OCI-M1 (cell line): ENCODE measurements at places on chromosomes 2 and 18.

DNA sequence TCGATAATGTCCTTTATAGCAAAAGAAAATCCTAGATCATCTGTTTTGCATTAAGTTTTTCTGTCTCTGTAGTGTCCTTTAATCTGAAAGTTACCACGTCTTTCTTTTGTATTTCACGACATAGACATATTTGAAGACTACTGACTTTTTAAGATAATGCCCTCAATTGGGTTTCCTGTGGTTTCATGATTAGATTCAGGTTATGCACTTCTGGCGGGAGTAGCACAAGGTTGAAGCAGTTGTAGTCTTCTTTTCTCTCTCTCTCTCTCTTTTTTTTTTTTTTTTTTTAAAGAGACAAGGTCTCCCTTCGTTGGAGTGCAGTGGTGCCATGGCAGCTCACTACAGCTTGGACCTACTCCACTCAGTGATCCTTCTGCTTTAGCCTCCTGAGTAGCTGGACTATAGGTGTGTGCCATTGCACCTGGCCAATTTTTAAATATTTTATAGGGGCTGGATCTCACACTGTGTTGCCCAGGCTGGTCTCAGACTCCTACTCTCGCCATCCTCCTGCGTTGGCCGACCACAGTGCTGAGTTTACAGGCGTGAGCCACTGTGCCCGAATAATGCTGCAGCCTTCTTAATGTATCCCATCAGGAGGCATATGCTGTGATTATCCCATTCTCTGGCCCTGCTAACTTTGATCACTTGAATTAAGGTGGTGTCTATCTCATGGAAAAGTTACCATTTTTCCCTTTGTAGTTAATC is 3.9 kb downstream of the INPP4A start:
- DNase-seq, result peak; percentile 59

DNA sequence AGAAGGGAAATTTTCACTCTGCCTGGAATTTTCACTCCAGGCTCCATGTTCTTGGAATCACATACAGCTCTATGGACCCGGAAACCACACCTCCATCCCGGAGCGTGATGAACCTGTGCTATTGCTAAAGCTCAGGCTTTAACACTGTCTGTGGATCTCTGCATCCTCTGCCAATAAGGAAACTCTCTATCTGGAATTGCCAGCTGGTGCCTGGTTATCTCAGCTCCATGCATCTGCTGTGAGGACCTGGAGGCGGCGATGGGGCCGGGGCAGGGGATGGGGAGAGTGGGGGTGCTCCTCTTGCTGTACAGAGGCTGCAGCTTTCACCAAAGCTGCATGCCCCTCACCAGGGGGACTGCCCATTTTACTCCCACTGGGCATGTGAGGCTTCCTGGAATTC is 754.0 kb upstream of the SOX11 start:
- no peak for DNase-seq

DNA sequence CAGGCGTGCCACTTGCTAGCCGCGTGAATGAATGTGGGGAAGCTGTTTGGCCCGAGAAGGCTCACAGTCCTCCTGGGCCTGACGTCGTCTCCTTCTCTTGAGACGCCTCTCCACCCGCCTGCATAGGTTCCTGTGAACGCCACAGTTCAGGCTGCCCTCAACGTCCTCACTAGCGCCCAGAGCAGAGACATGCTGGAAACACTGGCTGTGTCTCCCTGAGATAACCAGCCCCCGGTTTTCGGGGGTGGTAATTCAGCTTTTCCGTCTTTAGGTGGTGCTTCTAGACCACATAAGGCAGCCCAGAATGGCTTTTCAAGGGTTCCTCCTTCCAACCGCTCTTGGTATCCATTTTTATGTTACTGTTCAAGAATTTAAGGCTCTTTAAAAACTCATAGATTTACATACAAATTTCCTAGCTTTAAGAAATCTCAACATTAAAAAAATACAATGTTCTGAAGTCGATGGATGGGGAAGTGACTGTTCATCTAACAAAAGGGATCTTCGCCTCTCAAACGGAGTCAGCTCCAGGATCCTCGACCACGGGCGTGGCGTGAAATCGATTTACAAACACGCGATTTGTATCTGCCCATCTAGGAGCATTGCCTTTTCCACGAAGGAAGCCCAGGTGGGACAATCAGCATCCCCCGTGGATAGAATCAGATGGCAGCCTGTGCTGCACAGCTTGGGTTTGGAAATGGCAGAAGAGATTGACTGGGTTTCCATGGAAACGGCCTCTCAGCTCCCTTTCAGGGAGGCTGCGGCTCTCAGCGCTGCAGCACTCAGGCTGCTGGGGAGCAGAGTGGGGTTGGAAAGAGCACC is 110.6 kb upstream of the PXDN start:
- peak; percentile 28 for DNase-seq

DNA sequence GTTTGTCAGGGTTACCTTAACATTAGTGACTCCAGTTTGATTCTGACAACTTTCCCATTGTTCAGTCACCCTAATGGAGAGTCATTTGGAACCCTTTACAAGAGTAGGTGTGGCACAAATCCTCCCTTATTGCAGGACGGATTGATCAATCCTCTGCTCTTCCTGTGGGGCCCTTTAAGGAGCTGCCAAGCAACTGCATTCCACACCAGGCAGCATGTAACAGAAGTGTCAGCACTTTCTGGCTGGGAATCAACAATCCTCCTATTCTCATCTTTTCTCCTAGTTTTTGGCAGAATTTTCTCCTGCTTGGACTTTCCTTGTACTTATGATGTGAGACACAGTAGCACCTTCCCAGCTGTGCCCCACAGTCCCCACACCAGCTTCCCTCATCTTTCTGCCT is 177.8 kb downstream of the ST6GAL2 start:
- no peak for DNase-seq

- DNase-seq, result no peak
Measured at GRCh38 chr2:120052597-120052996, 39.7 kb downstream of the EPB41L5 start.

DNA sequence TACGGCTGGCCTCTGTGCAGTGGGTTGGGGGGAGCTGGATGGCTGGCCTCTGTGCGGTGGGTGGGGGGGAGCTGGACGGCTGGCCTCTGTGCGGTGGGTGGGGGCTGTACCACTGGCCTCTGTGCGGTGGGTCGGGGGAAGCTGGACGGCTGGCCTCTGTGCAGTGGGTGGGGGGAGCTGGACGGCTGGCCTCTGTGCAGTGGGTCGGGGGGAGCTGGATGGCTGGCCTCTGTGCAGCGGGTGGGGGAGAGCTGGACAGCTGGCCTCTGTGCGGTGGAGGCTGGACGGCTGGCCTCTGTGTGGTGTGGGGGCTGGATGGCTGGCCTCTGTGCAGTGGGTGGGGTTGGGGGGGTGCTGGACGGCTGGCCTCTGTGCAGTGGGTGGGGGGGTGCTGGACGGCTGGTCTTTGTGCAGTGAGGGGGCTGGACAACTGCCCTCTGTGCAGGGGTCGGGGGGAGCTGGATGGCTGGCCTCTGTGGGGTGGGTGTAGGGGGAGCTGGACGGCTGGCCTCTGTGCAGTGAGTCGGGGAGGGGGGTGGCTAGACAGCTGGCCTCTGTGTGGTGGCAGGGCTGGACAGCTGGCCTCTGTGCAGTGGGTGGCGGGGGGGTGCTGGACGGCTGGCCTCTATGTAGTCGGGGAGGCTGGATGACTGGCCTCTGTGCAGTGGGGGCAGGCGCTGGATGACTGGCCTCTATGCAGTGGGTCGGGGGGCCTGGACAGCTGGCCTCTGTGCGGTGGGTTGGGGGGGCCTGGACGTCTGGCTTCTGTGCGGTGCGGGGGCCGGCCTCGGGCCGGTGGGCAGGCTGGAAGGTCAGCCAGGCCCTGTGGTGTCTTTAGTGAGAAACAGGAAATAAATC is 31.9 kb downstream of the NFATC1 start:
- DNase-seq, result no peak

DNA sequence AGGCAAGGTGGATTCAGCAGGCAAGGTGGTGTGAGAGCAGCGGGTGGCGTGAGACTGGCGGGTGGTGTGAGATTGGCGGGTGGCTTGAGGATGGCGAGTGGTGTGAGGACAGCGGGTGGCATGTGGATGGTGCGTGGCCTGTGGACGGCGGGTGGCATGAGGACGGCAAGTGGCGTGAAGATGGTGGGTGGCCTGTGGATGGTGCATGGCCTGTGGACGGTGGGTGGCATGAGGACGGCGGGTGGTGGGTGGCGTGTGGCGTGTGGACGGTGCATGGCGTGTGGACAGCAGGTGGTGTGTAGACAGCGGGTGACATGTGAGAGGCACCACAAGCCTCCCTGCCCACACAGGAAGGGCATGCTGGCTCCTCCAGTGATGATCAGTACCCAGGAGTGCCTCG is 186.9 kb upstream of the SALL3 start:
- DNase-seq, result no peak
